ENCODE measurements at places on chromosomes 7 and 10. TPM values are rescaled to one million over a fixed set of nuclear protein-coding genes. Genes with fewer than 3 reads are reported as not detected.

GRCh38 chr10:22803261-22803885 lies 89.0 kb upstream of the PIP4K2A start:
- DNase-seq = no peak

CPED1 gene
- 3.4 TPM for total RNA-seq

PDLIM1 gene
- 342 TPM for total RNA-seq

MPP7 gene
- total RNA-seq = 26.9 TPM

GRCh38 chr10:16986406-16987205 lies 143.0 kb downstream of the CUBN start:
- no peak for DNase-seq

C10orf95 gene
- 2.1 TPM for total RNA-seq

TMEM139 gene
- total RNA-seq = 21.8 TPM

DNA sequence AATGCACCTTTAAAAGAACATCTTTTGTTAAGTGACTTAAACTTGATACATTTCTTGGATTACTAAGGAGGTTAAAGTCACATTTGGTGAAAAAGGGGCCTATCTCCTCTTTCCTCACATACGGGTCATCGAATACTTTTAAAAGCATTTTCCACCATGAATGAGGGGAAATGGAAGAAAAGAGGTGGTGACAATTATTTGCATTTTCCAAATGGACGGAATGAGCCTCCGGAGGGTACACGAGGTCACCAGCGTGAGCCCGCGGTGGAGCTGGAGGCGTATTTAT lies 1.0 kb upstream of the BMPR1A start:
- no peak for DNase-seq

DNA sequence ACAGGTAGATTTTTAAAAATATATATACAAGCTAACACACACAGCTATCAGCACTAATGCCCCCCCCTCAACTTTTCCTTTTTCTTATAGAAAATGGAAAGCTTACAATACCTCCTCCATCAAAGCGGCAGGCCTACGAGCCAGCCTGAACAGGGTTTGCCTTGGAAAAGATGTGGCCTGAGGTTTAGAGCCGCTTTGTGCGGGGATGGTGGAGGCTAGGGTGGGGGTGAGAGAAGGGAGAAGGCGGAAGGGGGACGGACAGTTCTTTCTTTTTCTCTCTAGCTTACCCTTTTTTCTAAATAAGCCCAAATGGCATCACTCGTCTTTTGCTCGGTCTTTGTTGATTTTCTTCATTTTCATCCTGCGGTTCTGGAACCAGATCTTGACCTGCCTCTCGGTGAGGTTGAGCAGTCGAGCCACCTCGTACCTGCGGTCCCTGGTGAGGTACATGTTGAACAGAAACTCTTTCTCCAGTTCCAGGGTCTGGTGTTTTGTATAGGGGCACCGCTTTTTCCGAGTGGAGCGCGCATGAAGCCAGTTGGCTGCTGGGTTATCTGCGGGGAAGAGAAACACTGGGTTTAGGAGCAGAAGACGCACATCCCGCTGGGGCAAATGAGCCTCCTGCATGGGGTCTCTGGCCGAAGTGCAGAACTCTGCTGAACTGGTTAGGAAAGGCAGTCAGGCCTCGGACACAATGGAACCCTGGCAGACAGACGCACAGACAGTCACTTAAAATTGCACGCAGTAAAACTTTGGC lies 1.9 kb downstream of the HOXA9 start:
- DNase-seq = peak; percentile 30

SPDYE11 gene
- not detected for total RNA-seq

PPP1R17 gene
- total RNA-seq = not detected

DNA sequence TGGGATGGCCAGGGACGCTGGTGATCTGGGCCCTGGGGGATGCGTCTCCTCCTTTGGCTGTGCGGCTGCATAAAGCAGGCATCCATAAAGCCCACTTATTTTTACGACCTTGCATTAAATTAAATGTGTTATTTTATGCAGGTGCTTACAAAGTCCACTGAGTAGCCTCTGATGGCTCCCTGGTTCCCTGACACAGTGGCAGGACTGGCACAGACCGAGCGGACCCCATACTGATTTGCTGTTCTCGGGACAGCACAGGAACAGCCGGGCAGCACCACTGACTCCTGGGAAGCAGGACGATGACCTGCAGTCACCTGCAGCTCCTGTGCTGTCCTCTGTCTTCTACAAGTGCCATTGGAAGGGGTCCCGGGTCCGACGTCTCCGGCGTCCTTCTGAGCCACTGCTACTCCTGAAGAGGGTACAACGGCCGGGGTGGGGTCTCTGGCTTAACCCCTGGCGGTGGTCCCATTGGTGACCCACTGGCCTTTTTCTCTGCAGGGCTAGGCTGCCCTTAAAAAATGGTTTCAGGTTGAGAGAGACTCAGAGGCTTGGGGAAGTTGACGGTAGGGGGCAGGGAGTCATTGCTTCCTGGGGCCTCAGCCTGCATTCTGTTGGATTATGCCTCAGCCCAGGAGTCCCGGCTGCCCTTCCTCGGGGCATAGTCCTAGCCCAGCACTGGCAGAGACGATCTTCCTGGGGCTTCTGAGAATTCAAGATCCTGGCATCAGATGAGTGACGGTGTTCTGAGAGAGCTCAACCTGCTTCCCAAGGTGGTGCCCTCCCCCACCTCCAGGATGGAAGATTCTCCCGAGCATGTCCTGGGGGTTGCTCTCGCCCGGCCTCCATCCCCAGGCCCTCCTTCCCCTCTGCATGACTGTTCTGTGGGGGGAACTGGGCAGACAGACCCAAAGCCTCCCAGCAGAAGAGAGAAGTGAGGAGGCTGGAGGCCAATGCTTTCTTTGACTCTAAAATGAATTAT lies 330.1 kb downstream of the ADARB2 start:
- DNase-seq = no peak

Data from left colon (tissue), 2 donors.